ENCODE measurements at places on chromosomes 2 and 18. TPM values are rescaled to one million over a fixed set of nuclear protein-coding genes. Genes with fewer than 3 reads are reported as not detected.

- H3K36me3 ChIP-seq = no peaks in the 10 kb centered on the region
- no peaks in the 10 kb centered on the region for H3K27me3 ChIP-seq
- no peak overlapping the region for H3K27ac ChIP-seq
- DNase-seq = no peak
- H3K4me1 ChIP-seq = no peaks in the 10 kb centered on the region
- no peak overlapping the region for H3K4me3 ChIP-seq
These were observed 1121.5 kb upstream of the DDX18 start for GRCh38 chr2:116692988-116693387.

GRCh38 chr2:23828256-23828980 lies 98.5 kb downstream of the ATAD2B start:
- no peaks in the 10 kb centered on the region for H3K27me3 ChIP-seq
- DNase-seq = no peak
- H3K4me3 ChIP-seq = no peak overlapping the region
- H3K27ac ChIP-seq = no peak overlapping the region

GRCh38 chr2:42967959-42968674 lies 175.7 kb upstream of the HAAO start:
- no peaks in the 10 kb centered on the region for H3K27me3 ChIP-seq
- no peaks in the 10 kb centered on the region for H3K36me3 ChIP-seq
- no peak overlapping the region for H3K4me3 ChIP-seq

DNA sequence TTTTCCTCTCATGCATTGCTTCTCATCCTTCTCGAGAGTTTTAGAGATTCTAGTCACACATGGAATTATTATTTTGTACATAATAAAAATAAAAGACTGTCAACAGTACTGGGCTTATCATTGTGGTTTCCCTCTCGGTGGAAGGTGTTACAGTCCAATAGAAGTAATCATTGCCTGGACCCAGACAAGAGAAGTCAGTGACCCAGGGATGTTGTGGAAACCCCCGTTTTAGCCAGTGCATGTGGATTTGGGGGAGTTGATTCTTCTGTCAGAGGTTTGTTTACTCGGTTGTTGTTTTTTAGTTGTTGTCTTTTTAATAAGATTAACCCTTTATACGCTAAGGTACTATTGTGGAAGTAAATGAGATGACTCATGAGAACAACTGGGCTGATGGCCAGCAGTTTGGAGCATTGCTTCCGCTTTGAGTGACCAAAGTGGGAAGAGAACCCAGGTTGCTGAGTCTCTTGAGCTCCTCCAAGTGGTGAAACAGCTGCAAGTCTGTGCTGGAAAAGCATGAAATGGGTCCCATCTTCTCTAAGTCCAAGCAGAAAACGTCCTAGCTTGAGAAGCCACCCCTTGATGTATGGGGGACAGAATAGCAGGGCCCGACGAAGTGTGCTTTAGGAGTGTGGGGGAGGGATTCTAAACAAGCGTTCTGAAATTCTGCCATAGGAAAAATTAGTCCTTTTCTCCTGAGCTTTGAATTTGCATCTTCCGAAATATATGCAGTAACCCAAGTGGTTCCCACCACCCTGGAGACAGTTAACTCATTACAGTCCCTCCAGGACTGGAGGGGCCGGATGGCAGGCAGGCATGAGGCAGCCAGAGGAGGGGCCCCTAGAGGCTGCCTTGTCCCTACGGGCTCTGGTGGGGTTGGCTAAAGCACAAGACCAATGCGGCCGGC lies 61.8 kb upstream of the GPR45 start:
- DNase-seq = peak; percentile 77
- H3K27ac ChIP-seq = peak overlapping the region; percentile 69
- peaks cover 11% of the 10 kb centered on the region for H3K4me1 ChIP-seq
- H3K27me3 ChIP-seq = no peaks in the 10 kb centered on the region

GRCh38 chr2:45898819-45899218 lies 247.3 kb downstream of the PRKCE start:
- no peaks in the 10 kb centered on the region for H3K4me1 ChIP-seq
- DNase-seq = no peak
- H3K36me3 ChIP-seq = no peaks in the 10 kb centered on the region

GRCh38 chr2:127039387-127040031 lies 67.4 kb downstream of the BIN1 start:
- no peak overlapping the region for H3K27ac ChIP-seq
- no peak overlapping the region for H3K4me3 ChIP-seq
- no peaks in the 10 kb centered on the region for H3K27me3 ChIP-seq

DNA sequence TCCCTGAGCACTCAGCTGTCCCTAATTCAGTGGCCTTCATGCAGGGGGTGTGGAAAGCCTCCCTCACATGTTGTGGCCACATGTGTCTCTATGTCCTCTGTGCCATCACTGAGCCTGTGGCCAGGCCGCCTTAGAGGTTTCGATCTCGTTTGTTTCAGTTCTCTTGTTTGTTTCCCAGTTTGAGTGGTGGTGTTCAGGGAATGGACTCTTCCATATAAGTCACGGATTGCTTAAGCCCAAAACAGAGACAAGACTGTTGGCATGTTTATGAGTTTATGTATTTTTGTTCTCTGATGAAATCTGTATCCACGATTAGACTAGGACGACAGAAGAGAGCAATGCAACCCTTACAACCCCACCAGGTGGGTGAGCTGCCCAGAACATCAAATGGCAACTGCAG lies 134.5 kb downstream of the CCBE1 start:
- H3K36me3 ChIP-seq = no peaks in the 10 kb centered on the region
- H3K27ac ChIP-seq = no peak overlapping the region
- H3K4me1 ChIP-seq = no peaks in the 10 kb centered on the region
- no peaks in the 10 kb centered on the region for H3K27me3 ChIP-seq

GRCh38 chr2:12333293-12333692 lies 383.4 kb upstream of the TRIB2 start:
- H3K4me3 ChIP-seq = no peak overlapping the region
- no peak overlapping the region for H3K27ac ChIP-seq
- no peaks in the 10 kb centered on the region for H3K27me3 ChIP-seq
- DNase-seq = no peak
- H3K4me1 ChIP-seq = no peaks in the 10 kb centered on the region

DNA sequence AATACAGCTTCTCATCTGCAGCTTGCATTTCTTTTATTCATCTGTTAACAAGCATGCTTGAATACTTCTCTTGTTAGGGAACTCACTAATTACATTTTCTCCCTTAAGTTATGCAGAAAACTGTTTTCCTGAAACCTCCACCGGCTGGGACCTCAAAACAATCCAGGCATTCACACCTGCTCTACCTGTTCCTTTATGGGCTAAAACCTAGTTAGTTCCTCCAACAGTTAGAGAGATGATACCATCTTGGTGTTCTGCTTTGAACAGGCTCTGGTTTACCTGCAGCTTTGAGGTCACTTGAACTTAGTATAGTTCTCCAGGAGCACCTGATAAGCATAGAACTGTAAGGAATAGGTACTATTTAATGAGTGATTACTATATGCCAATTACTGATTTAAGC lies 6.1 kb downstream of the PLEK start:
- H3K27me3 ChIP-seq = no peaks in the 10 kb centered on the region
- no peak for DNase-seq
- no peak overlapping the region for H3K27ac ChIP-seq
- no peak overlapping the region for H3K4me3 ChIP-seq

GRCh38 chr18:28372186-28372585 lies 195.3 kb upstream of the CDH2 start:
- H3K36me3 ChIP-seq = no peaks in the 10 kb centered on the region
- H3K27me3 ChIP-seq = no peaks in the 10 kb centered on the region
- H3K4me3 ChIP-seq = no peak overlapping the region
- H3K27ac ChIP-seq = no peak overlapping the region
- no peaks in the 10 kb centered on the region for H3K4me1 ChIP-seq

DNA sequence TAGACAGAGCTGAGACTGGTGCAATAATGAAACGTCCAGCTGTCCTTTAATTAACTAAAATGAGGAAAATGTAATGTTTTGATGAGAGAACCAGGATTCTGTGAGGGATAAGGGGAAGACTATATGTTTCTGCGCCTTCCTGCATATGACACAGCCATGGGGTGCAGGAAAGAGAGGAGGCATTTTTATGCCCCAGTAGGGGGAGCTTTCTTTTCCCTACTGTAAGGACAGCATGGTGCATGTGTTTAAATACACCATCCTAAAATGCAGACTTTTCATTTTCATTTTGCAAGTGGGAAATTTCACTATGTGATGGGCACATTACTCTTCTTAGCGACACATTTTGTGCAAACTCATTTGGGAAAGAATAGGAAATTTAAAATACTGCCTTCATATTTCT lies 446.1 kb downstream of the ARHGAP15 start:
- no peaks in the 10 kb centered on the region for H3K36me3 ChIP-seq
- no peak for DNase-seq
- H3K4me3 ChIP-seq = no peak overlapping the region
- H3K4me1 ChIP-seq = no peaks in the 10 kb centered on the region
- H3K27ac ChIP-seq = no peak overlapping the region

DNA sequence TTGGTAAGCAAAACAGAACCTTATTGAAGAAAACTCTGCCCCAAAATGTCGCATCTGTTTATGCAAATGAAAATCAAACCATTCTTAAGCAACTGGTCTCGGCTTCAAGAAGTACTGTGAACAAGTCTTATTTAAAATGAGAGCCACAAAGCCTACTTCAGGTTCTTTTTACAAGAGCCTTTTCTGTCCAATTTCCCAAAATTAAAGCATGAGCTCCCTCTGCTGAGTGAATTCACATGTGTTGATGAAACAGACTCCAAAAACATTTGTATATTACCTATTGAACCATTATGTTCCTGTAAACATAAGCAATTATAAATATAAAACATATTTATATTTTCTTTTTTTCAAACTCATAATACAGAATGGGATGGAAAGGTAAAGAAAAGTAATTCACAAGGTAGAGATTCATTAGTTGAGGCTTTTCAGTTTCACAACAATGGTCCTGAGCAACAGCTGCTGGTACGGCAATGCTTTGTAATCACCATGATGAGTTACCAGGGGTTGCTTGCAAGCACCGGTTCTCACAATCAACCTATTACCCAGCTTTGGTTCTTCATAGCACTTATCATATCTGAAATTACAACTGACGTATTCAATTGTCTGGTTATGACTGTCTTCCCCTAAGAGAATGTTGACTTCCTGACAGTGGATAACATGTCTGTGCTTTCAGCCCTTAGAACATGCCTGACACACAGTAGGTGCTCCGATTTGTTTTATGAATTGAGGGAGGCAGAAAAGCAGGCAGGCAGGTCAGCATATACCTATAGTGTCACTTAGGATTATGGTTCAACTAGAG lies 108.4 kb upstream of the BZW1 start:
- H3K27me3 ChIP-seq = no peaks in the 10 kb centered on the region
- no peaks in the 10 kb centered on the region for H3K4me1 ChIP-seq
- peak; percentile 52 for DNase-seq
- H3K4me3 ChIP-seq = no peak overlapping the region

- no peaks in the 10 kb centered on the region for H3K36me3 ChIP-seq
- no peaks in the 10 kb centered on the region for H3K27me3 ChIP-seq
- no peak overlapping the region for H3K27ac ChIP-seq
- no peaks in the 10 kb centered on the region for H3K4me1 ChIP-seq
These were observed 56.6 kb upstream of the ALPP start for GRCh38 chr2:232321817-232322559.

GRCh38 chr18:22214731-22215528 lies 45.5 kb downstream of the GATA6 start:
- H3K36me3 ChIP-seq = no peaks in the 10 kb centered on the region
- no peak overlapping the region for H3K4me3 ChIP-seq
- H3K27ac ChIP-seq = no peak overlapping the region
- no peaks in the 10 kb centered on the region for H3K27me3 ChIP-seq
- DNase-seq = no peak

DNA sequence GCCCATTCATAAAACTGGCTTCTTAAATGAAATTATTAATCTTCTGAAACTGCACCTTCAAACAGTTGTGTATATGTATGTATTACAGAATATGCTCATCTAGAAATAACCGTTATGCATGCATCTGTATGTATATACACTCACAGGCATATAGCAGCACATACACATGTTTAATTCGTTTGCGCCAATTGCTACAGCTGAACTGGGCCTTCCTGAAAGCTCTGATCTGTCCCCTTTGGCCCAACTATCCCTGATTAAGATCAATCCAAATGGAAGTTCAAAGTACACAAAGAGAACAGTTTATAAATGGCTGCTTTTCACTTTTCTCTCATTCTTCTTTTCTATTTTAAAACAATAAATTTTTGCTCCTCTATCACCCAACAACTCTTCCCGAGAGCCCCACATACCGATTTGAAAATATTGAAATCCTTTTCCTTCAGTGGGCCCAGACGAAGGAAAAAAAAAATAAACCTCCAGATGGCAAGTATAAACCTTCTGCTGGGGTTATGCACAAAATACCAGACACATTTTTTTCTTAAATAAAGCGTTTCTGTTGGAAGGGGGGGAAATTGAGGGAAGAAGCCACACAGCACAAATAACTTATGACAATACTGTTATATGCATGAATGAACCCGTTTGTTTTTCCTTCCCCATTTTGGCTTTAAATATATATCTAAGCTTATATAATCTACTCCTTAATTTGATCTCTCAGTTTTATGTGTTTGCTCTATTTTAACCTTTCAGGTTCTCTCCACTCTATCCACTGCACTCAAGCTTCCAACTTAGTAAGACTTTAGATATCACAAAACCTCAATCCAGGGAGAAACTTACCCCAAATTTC lies 267.3 kb downstream of the TCF4 start:
- no peaks in the 10 kb centered on the region for H3K4me1 ChIP-seq
- DNase-seq = no peak
- no peaks in the 10 kb centered on the region for H3K36me3 ChIP-seq

DNA sequence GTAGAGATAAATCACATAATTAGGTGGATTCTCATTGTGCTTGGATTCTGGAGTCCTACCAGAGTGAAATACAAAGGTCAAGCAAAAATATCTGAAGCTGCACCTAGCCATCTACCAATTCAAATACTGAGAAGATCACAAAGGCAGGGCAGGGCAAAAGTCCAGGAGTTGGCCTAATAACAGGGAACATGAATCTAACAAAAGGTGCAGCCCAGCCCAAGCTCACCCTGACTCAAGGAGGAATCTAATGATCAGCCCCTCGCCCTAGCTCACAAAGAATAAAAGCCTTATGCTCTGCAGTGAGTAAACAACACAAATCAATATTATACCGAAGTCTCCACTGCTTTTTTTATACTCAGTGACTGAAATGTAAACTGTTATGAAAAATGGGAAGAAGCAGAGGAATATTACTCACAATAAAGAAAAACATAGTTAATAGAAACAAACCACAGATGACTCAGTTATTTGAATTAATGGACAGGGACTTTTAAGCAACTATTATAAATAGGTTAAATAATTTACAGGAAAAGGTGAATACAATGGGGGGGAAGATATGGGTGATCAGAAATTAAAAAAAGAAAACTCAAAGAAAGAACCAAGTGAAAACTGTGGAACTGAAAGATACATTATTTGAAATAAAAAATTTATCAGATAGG lies 49.5 kb downstream of the ANTXR1 start:
- no peak overlapping the region for H3K27ac ChIP-seq
- no peaks in the 10 kb centered on the region for H3K4me1 ChIP-seq
- no peaks in the 10 kb centered on the region for H3K36me3 ChIP-seq
- no peaks in the 10 kb centered on the region for H3K27me3 ChIP-seq
- no peak overlapping the region for H3K4me3 ChIP-seq

The PCARE gene
- total RNA-seq = not detected

The ATP6V1B1 gene
- not detected for total RNA-seq

The IL1RL2 gene
- 1.9 TPM for total RNA-seq

The GALNT5 gene
- 56.3 TPM for total RNA-seq

The DARS1 gene
- total RNA-seq = 52.4 TPM

The LBX2 gene
- total RNA-seq = 0.50 TPM
